Stimulated activated naive CD8-positive, alpha-beta T cell treated with anti-CD3 and anti-CD28 coated beads, Interleukin-15, Interleukin-2, amounts not matched to agents 100 U/mL and 50 U/mL, for 24 hours (primary cell): ENCODE measurements at places on chromosomes 7 and 10.

DNA sequence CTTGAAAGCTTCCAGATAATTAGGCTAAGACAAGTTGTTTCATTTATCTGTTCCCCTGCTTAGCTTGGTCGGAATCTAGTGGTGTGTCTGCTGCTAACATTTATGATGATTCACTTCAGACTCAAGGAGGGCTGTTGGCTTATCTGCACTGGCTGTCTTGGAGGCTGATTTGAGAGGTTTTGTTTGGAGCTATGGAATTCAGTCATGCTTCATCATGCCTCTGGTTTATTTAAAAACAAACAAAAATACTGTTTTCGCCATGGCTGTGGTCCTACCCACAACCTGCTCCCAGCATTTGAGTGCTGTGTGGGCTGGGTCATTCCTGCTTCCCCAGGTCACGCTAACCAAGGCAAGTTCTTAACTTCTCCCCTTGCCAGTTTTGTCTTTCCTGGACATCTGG, 11.7 kb upstream of the ARPC1B start:
- DNase-seq: no peak

DNA sequence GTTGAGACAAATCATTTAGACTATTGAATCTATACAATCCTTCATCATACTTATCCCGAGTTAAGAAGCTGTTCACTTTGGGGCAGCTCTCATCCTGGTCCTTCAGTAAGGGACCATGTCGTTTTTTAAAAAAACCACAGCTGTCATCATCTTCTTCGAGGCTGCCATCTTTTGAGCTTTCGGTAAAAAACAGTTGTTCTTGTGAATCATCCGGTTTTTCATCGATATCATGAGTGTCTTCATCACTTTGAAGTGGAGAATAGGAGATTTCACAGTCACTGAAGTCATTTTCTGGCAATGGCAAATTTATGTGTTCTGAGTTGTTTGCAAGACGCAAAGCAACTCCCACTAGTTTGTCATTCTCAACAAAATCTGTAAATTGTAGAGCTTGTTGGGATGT, 3.9 kb downstream of the DCLRE1A start:
- DNase-seq: no peak

DNA sequence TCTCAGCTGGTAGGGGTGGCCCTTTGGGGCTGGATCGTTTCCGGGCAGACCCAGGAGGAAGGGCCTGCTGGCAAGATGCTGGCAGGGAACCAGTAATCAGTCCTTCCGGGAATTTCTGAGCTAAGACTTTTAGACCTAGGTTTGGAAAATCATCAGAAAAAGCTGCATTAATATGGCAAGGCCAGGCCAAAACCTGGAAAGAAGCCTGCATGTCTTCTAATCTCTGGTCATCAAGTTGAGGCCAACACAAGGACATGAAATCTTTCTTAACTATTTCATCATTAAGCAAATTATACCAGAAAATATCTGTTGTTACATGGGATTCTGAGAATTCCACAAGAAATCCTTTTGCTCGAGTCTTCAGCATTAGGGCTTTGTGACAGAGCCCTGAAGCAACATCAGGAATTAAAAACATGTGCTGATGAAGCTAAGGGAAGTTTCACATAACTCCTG, 19.9 kb downstream of the CPA1 start:
- DNase-seq: no peak

DNA sequence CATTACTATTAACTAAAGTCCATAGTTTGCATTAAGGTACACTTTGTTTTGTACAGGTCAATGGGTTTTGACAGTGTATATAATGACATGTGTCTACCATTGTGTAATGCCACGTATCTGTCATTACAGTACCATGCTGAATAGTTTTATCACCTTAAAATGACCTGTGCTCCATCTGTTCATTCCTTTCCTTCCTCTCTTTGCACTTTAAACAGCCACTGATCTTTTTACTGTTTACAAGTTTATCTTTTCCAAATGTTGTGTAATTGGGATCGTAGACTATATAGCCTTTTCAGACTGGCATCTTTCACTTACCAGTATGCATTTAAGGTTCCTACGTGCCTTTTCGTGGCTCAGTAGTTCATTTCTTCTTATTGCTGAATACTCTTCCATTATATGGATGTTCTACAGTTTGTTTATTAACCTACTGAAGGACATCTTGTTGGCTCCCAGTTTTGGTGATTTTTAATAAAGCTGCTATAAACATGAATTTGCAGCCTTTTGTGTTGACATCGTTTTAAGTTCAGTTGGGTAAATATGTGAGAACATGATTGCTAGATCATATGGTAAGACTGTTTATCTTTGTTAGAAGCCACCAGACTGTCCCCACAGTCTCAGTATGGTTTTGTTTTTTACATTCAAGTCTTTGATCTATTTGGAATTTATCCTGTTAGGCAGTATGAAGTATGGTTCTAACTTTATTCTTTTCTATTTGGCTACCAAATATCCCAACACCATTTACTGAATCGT, 24.7 kb downstream of the STAM start:
- DNase-seq: no peak

DNA sequence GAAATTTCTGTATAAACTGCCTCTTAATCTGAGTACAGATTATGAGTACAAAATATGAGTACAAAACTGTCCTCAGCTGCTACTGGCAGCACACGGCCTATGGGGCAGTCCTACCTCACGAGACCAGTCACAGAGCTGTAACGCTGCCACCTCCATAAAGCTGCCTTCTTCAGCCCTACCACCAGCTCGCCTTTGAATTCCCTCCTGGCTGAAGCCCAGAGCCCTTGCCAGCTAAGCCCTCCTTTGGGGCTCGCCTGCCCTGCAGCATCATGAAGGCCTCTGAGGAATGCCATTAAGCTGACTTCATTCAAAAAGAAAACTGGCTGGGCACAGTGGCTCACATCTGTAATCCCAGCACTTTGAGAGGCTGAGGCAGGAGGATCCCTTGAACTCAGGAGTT, 180.0 kb upstream of the SH2B2 start:
- no peak for DNase-seq

DNA sequence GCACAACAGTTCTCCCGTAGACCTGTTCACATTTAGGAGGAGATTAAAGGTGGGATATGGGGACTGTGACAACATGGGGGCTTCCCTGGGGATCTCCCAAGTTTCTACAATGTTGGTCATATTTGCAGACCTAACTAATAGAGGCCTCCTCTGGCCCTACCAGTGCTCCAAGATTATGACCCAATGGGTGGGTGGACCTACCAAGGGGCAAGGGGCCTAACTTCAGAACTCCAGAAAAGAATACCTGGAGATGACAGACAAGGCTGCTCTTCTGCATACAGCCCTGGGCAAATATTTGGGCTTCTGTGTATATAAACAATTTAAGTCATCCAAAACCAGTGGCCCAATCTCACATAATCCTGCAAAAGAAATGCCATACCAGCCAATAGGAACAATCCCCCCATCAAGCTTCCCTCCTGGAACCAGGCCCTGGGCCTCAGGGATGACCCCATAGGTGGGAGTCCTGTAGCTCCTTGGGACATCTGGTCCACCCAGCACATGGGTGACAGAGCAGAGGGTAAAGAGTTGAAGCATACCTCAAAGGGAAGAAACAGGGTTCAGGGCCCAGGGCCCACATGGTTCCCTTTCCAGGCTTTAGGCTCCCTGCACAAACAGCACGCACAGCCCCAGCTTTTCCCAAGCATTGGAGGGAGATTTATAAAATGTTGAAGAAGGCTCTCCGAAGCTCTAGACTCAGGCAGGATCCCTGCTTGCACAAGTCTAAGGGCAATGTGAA, 86.1 kb upstream of the CHST15 start:
- no peak for DNase-seq

- no peak for DNase-seq
Observed at GRCh38 chr10:19659920-19660655, 156.1 kb upstream of the PLXDC2 start.

- DNase-seq: no peak
Observed at GRCh38 chr10:18303851-18304801, 163.9 kb downstream of the CACNB2 start.

- DNase-seq: no peak
Observed at GRCh38 chr7:80225361-80225760, 90.7 kb downstream of the GNAI1 start.

DNA sequence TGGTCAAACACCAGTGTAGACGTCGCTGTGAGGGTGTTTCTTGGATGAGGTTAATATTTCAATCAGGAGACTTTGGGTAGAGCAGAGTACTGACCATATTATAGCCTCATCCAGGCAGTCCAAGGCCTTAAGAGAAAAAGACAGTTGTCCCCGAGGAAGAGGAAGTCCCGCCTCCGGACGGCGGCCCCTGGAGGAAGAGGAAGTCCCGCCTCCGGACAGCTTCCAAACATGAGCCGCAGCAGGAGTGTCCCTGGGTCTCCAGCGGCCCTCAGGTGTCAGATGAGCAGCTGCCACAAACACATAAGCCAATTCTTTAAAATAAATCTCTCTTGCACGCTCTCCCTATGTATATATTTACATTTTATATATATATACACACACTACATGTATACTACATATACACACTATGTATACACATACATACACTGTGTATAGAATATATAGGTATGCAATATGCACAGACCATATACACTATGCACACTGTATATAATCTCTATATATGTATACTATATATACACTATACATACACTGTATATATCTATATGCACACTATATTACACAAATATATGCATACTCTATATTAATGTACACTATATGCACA, 37.5 kb downstream of the PWWP2B start:
- peak; percentile 79 for DNase-seq

GRCh38 chr10:33143160-33143728, 185.2 kb upstream of the ITGB1 start:
- peak; percentile 57 for DNase-seq

GRCh38 chr10:44981172-44982113, 2.8 kb upstream of the DEPP1 start:
- no peak for DNase-seq

DNA sequence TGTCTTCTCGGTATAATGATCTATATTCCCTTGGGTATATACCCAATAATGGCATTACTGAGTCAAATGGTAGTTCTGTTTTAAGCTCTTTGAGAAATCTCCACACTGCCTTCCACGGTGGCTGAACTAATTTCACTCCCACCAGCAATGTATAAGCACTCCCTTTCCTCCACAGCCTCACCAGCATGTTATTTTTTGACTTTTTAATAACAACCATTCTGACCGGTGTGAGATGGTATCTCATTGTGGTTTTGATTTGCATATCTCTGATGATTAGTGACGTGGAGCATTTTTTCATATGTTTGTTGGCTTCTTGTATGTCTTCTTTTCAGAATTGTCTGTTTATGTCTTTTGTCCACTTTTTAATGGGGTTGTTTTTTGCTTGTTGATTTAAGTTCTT, 33.6 kb downstream of the KIAA1217 start:
- no peak for DNase-seq

DNA sequence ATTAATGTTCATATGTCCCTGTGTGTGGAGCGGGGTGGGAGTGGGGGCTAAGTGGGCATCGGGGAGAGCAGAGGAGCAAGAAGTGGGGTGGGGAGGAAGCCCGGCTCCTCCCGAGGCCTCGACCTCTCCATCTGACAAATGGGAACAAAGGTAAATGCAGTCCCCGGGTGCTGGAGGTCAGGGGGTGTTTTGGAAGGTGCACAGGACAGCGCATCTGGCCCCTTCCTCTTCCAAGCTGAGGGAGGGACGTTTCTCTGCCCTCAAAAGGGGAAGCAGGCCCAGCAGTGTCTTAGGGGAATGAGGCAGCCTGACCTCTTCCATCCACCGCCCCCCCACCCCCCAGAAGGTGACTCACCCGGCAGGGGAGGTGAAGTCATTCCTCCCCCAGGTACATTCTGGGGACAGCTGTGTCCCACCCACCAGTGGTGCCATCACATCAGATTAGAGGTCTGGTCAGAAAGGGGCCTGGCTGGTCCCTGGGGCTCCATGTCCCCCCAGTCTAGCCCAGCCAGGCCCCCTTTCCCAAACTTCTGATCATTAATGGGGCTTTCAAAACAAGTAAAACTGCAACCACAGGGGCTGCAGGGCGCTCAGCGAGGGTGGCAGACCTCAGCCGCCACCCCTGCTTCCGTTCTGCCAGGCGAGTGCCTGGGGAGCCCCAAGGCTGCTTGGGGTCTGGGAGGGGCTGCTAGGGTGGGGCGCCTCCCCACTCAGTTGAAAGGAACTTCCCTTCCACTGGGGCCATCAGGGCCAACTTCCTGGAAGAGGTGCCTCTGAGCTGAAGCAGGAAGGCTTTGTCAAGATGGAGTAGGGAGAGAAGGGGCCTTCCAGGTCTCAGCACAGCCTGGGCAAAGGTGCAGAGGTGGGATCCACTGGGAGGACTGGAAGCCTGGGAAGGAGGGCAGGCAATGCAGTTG, 10.8 kb downstream of the LFNG start:
- peak; percentile 84 for DNase-seq

DNA sequence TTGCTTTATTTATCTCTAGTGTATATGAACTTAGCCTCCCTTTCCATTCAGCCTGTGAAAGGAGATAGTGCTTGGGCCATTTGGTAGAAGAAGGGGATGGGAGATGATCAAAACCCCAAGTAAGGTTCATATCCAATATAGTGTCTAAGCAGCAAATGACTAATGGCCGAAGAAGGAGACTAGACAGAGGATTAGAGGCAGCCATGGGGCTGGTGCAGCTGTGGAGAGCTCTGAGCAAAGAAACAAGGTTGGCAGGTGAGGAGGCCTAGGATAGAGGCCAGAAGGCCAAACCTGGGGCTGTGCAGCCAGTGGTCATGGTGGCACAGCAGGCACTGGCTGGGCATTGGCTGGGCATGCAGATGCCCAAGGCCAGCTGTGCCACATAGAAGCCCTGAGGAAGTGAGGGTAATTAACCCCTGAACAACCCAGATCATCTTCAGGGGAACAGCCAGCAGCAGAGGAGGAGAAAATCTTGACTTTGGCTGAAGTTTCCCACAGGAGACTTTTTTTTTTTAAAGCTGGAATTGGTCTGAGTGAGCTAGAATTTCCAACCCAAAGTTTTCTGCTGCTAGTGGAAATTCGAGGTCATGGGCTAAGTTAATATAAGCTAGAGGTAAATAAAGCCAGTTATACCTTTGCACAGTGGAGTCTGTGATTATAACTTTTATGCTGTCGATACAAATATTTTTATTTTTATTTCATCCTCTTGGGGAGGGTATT, 10.3 kb upstream of the CPA1 start:
- no peak for DNase-seq

GRCh38 chr7:81066797-81067196, 147.9 kb upstream of the SEMA3C start:
- no peak for DNase-seq

DNA sequence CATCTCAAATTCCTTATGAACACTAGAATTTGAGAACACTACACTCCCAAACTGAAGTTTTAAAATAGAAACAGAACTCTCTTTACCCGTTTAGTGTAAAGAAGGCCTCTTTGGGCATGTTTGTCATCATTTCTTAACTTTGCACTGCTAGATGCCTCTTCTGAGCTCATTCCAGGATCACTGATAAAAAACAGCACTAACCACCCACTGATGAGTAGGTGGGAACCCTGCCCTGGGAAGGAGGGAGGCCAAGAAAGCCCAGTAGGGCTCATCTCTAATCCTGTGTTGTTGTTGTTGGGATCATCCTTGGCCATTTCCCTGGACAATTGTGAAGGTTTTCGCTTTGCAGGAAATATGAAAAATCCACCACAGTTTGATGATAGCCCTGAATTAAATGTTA, 68.2 kb downstream of the CUBN start:
- no peak for DNase-seq

GRCh38 chr7:135283959-135284638, 50.5 kb downstream of the STRA8 start:
- DNase-seq: no peak

- peak; percentile 9 for DNase-seq
Observed at GRCh38 chr10:75403939-75404814, 2.6 kb upstream of the ZNF503 start.
